ENCODE measurements at places on chromosomes 11 and 22.

DNA sequence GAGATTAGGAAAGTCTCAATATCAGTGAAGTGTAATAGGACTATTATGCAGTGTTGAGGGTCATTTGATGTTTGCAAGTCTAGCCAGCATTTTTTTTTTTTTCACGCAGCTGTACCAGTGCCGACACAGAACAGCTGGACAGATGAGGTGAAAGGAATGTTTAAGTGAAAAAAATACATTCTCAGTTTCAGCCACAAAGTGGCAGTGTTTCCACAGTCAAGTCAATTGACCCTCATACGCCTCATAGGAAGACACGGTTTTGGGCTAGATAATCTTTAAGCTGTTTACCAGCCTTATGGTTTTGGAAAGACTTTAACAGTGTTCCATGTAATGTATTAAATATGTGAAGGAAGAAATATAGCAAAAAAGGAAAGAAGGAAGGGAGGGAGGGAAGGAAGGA, 349.9 kb upstream of the ANO3 start:
- DNase-seq: peak; percentile 63

DNA sequence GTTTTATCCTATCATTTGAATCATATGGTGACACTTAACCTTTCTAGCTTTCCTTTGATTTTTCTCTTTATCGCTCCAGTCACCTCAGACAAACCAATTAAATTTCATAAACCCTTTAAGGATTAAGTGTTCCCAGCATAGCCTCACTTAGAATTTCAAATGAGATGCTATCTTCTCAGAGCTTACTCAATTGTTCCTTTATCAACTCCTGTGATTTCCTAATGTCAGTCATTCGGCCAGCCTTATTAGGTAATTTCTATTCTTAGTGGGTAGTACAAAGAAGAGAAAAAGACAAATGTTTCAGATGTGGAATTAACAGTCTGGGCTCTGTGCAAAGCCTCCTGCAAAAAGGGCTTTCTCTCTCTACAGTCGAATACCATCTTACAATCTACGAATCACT, 77.1 kb upstream of the CCDC90B start:
- DNase-seq: no peak

- no peak for DNase-seq
These were observed 126.9 kb downstream of the APIP start for GRCh38 chr11:34789196-34789834.

DNA sequence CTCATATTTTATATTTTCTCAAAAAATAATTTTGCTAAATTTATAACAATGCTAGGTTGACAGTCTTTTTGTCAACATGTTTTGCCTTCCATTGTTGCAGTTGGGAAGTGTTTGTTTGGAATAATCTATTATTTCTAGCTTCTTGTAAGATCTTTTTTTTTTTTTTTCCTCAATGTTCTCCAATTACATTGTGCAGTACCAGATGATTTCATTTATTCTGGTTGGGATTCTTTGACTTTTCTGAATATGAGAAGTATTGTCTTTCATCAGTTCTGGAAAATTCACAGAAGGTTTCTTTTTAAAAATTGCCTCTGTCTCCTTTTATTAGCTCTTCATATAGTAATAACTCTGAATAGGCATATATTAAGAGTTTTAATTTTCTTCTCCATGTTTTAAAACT, 245.4 kb downstream of the DYNC2H1 start:
- no peak for DNase-seq

DNA sequence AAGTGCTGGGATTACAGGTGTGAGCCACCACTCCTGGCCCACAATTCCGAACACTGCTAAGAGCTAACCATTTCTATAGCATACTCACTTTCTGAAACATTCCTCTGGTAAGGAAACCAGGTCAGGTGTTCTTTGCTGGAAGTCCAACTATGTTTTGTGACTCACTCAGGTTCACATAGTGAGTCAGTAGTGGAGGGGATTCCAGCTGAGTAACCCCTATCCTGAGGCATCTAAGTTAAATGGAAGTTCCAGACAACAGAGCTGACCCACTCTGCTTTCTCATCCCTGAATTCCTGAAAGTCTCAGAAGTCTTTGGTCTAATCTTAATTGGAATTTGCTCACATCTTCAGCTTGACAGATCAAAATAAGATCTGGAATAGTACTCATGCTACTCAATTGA, 3.0 kb upstream of the CHRNA10 start:
- DNase-seq: no peak

GRCh38 chr11:47863898-47864430, 15.8 kb upstream of the NUP160 start:
- DNase-seq: no peak

- DNase-seq: no peak
These were observed 170.3 kb downstream of the CADM1 start for GRCh38 chr11:115333949-115334348.

DNA sequence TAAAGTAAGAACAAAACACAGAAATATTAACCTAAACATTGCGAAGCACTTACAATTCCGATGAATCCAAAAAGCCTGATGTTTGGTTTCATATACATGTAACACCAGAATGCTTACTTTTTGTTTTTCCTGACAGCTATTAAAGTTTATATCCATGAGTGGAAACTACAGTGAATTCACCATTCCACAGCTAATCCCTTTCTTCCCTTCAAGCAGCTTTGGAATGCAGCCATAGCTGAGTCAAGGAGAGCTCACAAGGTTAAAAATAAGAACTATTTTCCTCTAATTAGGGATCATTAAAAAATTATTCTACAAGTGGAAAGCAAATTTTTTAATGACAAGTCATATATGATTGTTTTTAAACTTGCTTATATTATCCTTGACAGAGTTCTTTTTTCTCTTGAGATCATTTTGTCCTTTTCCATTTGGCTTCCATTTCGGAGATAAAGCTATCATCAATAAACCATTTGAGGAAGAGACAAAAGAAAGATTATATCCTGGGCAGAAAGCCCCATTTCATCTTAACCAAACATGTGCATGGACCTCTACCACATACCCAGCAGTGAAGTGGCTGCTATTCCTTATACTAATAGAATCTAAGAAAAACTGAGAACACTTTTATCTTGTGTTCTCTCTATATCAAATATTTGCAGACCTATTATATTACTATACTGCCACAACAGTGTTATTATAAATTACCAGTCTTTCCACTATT, 19.7 kb upstream of the FIBIN start:
- no peak for DNase-seq

DNA sequence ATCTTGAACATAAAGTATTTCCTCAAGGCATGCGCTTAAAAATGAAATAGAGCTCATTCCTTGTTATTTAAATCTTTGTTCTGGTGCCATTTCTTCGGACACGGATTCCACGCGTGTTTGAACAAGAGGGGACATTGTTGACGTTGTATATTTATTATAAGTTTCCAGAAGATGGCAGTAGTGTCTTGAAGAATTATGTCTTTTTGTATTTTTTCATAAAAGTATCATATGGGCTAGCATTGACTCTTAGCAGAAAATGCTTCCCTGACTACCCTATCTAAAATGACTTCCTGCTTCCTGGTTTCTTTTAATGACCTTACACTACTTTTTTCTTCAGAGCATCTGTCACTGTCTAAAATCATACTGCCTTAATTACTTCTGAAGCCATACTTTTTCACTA, 20.4 kb downstream of the BIRC2 start:
- DNase-seq: no peak

DNA sequence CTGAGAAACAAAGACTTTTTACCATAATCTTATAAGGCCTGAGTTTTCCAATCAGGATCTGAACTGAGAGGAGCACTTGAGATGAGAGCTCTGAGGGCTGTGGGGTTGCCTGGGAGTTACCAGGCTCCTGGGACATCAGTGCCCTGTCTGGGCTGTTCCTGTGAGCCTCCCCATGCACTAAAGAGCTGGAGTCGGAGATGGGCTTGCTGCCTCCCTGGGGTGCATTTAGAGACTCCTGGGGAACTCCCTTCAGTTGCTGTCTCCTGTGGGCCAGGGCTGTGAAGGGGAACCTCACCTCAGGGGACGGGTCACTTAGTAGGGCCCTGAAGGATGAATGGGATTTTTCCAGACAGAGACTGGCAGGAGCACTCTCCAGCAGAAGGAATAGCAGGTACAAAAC, 33.3 kb downstream of the KCNC1 start:
- no peak for DNase-seq

DNA sequence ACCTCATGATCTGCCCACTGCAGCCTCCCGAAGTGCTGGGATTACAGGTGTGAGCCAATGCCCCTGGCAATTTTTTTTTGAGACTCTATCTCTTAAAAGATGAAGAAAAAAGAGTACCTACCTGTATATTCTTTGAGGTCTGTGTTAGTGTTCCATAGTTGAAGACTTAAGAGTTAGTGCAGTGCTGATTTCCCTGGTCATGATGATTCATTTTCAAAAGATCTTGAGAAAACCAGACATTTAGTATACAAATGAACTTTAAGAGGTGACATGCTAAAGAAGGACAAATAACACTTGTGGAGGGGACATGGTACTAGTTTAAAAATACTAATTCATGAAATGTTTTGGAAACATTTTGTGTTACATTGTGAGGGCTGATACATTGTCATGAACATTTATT, 17.7 kb downstream of the CBL start:
- DNase-seq: no peak

GRCh38 chr11:68118706-68119448, 2.3 kb downstream of the CHKA start:
- DNase-seq: no peak

- no peak for DNase-seq
These were observed 88.1 kb downstream of the PACS1 start for GRCh38 chr11:66158156-66158555.

DNA sequence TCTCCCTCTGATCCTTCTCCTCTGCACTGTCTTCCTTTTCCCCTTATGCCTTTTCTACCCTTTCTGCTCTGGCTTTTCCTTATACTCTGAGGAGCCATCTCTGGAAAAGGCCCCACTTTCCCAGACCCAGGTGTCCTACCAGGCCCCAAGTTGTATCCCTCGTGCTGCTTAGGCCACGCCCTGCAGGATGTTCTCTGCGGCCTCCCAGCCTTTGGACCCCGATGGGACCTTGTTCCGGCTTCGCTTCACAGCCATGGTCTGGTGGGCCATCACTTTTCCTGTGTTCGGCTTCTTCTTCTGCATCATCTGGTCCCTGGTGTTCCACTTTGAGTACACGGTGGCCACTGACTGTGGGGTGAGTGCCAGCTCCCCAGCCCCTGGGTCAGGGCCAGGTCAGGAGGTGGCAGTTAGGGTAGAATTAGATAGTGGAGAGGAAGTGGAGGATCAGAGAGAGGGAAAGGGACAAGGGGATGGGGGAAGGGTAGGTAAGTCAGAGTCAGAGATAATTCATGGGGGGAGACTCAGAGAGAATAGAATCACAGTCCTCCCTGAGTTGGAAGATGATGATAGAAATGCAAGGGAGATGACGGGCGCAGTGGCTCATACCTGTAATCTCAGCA, 8.9 kb downstream of the PGAP2 start:
- DNase-seq: no peak

GRCh38 chr11:19466314-19466713, 225.6 kb upstream of the E2F8 start:
- no peak for DNase-seq

DNA sequence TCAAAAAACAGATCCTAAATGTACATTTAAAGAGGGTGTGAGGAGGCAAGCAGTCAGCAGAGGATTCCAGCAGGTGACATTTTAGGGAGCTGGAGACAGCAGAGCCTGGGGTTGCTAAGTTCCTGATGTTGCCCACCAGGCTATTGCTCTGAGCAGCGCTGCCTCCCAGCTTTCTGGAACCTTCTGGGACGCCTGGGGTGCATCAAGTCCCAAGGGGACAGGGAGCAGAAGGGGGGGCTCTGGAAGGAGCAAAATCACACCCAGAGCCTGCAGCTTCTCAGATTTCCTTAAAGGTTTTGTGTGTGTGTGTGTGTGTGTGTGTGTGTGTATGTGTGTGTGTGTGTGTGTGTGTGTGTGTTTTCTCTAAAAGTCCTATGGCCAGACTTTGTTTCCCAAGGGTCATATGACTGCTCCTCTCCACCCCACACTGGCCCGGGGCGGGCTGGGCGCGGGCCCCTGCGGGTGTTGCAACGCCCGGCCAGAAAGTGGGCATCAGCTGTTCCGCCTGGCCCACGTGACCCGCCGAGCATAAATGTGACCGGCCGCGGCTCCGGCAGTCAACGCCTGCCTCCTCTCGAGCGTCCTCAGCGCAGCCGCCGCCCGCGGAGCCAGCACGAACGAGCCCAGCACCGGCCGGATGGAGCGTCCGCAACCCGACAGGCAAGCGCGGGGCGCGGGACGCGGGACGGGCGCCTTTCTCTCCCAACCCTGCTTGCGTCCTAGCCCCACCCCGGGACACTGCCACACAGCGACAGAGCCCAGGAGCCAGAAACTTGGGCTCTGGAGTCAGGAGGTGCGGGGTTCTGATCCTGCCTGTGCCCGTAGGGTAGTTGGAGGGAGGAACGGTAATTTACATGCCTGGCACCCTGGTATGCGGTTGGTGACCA, at the start of gene HMOX1:
TSS of gene HMOX1 (plus strand) at position 560 of the 887 bp plus-strand sequence. CDS start at position 638, 78 bp downstream.
- peak; percentile 59 for DNase-seq

DNA sequence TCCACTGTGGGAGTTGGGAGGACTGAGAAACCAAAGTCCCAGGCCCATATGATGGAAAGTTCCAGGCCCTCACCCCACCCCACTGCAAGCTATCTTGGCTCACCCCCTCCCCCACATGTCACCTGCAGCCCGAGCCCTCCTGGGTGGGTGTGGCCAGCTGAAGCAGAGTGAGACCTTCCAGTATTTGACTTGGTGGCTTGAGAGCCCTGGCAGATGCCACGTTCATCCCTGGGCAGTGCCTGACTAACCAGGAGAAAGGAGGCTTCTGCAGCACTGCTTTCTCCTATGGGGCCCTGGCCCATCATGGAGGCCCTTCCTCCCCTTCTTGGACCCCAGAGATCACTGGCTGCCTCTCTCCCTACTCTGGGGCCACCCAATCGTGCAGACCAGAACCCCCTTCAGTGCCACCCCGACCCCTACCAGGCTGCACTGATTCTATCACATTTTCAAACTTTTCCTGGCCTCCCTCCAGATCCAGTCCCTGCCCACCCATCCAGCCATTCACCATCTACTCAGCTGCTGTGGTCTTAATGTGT, 38.1 kb upstream of the WNT11 start:
- no peak for DNase-seq

- no peak for DNase-seq
These were observed 30.4 kb upstream of the MICAL2 start for GRCh38 chr11:12079726-12080556.

- no peak for DNase-seq
These were observed 86.6 kb upstream of the ARHGAP32 start for GRCh38 chr11:129278586-129279319.

- DNase-seq: peak; percentile 20
These were observed 408 bp downstream of the PPP2R5B start for GRCh38 chr11:64924910-64925284.

DNA sequence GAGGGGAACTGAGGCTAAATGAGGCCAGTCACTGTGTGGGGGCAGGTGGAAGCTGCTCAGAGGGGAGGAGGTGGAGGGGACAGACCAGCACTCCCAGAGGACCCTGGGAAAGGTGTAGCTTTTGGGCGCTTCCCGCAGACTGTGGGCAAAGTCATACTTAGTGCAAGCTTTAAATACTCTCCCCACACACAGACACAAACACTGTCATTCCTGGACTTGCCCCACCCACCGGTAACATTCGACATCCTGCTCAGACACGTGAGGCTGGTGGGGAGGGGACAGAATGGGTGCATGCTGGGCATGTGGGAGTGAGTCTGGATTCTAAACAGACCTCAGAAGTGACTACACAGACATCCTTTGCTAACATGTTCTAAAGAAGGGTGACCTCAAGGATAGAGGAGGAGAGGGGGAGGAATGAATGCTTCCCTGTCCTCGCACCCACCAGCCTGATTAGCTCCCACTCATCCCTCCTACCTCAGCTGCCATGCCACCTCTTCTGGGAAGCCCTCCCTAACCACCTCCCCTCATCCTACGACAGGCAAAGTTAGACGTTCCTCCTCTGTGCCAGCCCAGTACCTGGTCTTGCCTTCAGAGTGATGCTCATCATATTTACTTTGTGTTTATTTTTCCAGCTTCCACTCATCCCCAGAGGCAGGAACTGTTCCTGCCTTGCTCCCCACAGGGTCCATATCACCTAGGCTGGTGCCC, 22.2 kb downstream of the TSKU start:
- no peak for DNase-seq
